Activated CD4-positive, alpha-beta T cell treated with anti-CD3 and anti-CD28 coated beads, Interleukin-2, amount 10 ng/mL, durations not matched to agents 24 days and 14 days (primary cell): ENCODE measurements at places on chromosomes 3 and 15. TPM values are rescaled to one million over a fixed set of nuclear protein-coding genes. Genes with fewer than 3 reads are reported as not detected.
A peak's percentile ranks its signal among the peaks of the same experiment; 100 is the strongest.

GRCh38 chr15:101050623-101051290 is 131.6 kb downstream of the LRRK1 start:
- DNase-seq = no peak

DNA sequence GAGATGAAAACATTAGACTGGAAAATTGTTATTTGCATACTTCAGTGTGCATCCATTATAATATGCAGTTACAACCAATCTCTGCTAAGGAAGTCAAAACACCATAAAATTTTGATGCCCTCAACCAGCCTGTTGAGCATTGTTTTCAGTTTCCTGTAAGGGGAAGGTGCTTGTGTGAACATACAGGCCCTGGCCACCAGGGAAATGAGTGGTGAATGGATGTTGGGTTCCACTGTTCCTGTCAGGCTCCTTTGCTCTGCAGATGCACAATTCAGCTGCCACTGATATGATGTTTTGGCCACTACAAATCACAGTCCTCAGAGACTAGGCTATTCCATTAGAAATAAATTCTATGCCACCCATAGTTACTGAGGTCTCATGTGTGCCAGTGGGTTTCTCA is 184.6 kb downstream of the SYNPR start:
- no peak for DNase-seq

- DNase-seq = no peak
Measured at GRCh38 chr15:88218557-88219221, 37.9 kb downstream of the NTRK3 start.

DNA sequence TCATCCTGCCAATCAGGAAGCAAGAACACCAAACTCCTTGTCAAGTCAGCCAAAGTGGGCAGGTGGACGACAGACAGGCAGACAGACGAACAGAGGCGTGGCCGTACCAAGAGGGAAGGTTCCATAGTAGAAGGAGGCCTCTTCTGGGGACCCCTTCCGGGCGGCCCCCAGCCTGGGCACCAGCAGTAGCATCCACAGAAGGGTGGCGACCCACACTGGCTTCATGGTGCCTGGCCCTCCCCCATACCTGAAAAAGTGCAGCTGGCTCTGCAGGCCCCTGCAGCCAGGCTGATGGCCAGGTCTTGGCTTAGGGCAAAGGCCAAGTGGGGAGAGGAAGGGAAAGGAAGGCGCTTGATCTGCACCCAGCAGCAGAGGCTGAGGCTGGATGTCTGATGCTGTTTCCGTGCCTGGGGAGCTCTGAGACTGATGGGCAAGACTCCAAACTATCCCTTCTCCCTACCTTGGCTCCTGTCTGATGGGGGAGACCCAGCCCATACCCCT is 607 bp downstream of the LCTL start:
- DNase-seq = no peak

GRCh38 chr3:71384837-71385716 is 198.5 kb downstream of the FOXP1 start:
- no peak for DNase-seq

GRCh38 chr3:12155828-12156227 is 2.9 kb downstream of the TIMP4 start:
- no peak for DNase-seq

- DNase-seq = no peak
Measured at GRCh38 chr3:64437131-64437530, 211.9 kb upstream of the PRICKLE2 start.

DNA sequence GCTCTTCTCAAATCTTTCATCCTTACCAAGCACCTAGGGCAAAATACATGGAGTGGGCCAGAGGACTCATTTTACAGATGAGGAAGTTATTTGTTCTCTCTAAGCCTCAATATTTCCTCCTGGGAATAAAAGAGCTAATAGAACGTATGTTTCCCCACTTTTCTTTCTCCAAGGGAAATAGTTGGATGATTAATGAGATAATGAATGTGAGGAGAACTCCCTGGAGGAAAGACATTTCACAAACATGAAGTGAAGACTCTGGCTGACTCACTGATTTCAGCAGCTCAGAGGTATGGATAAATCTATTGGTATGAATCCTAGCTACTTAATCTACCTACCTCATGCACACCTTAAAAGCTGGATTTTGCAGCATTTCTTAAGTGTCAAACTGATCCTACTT is 98.4 kb downstream of the ECT2 start:
- no peak for DNase-seq

DNA sequence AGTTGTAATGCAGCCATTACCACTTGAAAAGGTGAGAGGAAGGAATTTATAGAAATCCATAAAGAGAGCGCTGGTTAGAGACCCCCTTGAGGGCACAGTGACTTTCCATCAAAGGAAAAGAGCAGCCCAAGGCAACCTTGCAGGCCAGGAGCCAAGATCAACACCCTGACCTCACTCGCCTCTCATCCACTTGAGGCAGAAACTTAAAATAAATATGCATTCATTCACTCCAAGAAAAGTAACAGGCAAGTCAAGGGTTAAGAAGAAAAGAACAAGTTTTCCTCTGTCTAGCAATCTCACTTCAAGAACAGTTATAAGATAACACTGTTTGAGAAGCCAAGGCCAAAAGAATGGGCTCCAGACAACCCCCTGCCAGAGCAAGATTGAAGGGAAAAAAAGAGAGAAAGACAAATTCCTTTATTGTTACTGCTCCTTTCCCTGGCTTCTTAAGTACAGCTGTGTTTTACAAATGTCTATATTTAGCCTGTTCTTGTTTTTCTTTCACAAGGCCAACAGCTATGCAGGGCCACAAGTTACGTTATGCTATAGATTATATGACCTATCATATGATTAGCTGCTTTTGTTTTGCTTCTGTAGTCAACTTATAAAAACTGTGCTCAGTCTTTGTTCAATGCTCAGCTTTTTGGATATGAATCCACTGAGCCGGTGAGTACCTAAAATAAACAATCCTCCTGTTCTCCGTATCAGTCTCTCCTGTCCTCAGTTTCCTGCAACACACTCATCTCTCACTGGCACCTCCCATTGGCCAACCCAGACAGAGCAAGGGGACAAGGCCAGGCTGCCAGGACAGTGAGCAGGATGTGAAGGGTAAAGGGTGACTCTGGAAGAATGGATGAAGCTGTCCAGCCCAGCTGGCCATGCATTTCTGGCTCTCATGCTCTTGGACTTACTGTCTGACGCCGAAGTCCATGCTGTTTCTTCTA is 15.8 kb upstream of the SSUH2 start:
- DNase-seq = no peak

- peak; percentile 64 for DNase-seq
Measured at GRCh38 chr3:140736863-140737460, 59.1 kb downstream of the TRIM42 start.

DNA sequence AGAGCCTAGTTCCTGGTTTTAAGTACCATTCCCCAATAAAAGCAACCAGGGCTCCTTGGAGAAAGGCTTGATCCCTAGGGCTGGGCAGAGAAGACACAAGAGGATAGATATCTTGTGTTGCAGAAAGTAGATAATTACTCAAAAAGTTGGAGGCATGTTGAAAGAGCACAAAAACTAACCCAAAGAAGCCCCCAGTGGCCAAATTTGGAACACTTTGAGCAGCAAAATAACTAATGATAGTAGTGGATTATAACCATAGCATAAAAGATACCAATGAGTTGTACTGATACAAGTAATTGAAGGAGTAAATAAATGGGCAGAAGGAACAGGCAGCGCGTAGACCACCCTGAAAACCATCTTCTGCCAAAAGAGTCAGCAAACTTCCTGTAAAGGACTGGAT is 12.0 kb downstream of the EXOSC7 start:
- peak; percentile 68 for DNase-seq

DNA sequence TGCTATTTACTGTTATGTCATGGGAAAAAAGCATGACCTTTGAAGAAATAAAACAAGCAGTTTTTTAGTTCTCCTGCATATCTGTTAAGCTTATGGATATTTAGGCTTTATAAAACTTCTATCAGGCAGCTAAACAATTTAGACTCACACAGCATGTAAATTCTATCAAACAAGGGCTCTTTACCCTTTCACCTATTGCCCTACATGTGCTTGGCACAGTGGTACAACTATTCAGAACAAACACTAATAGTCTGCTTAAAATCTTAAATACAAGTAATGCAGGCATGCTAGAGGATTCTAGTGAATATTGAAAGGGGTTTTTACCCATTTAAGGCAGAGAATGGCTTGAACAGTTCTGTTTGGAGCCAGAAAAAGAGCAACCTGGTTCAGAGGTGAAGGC is 23.4 kb upstream of the NANOGP8 start:
- no peak for DNase-seq

DNA sequence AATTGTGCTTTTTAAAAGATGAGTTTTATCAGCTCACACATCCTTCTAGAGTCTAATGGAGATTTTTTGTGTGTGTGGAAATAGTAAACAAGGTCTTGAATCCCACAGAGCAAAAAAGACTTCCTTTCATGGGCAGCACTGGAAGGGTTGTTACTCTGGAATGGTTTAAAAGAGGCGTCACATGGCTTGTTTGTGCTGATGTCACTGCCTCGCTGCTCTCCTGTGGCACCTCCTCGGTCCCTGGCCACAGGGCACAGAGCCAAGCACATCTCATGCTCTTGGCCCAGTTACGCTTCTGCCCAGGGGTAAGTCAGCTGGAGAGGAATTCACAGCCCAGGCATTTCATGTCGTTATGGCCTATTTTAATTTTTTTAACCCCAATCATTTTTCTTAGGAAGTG is 53.2 kb downstream of the PGPEP1L start:
- no peak for DNase-seq

DNA sequence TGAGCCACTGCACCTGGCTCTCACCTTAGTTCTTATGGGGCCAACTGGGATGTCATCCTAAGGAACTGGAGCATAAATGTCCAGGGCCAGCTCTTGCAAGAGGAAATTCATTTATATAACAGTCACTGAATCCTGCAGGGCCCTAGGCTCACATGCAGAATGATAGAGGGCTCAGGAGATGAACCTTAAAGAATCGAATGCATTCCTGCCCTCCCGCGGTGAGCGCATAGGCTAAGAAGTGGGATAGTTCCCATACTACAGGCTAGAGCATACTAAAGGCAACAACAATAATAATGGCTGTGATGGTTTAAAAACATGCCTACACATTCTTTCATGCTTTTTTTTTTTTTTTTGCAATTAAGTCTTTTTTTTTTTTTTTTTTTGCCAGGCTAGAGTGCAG is 17.1 kb upstream of the CSRNP1 start:
- DNase-seq = no peak

DNA sequence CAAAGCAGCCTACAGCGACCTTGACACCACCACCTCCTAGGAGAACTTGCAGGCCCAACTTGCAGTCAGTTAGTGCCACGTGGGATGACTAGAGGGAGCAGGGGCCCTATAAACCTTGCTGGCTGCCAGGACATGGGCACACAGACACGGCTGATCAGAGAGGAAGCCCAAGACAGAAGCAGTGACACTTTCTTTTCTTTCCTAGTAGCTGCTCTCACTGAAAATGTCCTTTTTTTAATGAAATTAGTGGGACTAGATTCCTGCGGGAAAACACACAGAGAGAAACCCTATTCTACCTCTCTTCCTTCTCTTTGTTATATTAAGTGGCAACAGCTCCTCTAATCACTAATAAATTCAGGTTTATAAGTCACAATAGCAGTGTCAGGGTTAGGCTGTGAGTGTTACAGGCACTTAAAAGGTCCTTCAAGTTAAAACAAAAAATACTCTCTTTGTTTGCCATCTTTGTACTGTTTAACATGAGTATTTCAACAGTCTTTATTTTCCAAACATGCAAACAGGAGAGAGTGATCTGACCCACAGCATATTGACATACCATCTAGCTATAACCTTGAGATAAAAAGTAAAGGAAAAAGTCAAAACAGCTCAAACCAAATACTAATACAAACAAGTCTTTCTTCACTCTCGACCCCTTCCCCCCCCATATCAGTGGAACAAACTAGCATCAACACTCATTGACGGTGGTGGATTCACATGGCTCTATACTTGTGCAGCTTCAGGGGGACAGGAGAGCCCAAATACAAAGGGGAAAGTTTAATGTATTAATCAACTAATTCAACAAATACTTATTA is 2.1 kb upstream of the TMEM212 start:
- no peak for DNase-seq

DNA sequence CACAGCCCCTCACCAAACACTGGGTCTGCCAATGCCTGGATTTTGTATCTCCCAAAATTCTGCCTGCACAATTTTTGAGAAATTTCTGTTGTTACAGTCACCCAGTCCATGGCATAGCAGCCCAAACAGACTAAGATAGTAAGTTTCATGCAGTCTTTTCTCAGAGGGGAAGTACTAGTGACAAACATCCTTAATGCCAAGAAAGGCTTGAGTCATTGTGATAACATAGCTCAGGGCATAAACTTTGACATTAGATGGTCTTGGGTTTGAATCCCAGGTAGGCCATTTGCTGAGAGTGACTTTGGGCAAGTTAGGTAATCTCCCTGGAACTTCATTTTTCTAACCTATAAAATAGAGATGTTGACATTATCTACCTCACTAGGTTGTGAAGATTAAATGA is 36.1 kb upstream of the PFN2 start:
- no peak for DNase-seq

GRCh38 chr3:187735837-187736236 is 9.4 kb downstream of the BCL6 start:
- no peak for DNase-seq

DNA sequence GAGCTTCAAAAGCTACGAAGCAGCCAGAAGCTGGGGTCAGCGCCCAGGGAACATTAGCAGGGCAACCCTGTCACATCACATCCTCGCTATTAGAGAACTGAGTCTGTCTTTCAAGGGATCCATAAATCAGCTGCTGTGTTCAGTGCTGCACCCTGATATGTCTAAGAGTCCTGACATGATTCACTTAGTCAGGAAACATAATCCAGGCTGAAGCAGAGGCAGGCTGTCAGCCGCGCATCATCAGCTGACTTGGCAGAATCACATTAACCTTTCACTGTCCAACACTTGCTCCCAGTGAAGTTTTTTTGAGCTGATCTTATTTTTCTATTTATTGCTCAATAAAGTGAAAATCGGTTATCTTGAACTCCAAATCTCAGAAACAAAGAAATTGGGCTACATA is 23.5 kb downstream of the MYH15 start:
- no peak for DNase-seq

- no peak for DNase-seq
Measured at GRCh38 chr3:50806806-50807205, 132.1 kb downstream of the DOCK3 start.

- no peak for DNase-seq
Measured at GRCh38 chr15:62953021-62953420, 89.5 kb upstream of the TPM1 start.

- DNase-seq = no peak
Measured at GRCh38 chr3:42960786-42961185, 18.3 kb upstream of the GASK1A start.

- no peak for DNase-seq
Measured at GRCh38 chr3:152203652-152204051, 65.1 kb upstream of the MBNL1 start.

GRCh38 chr15:81303244-81304225 is 20.4 kb downstream of the STARD5 start:
- DNase-seq = peak; percentile 69

GRCh38 chr3:123015596-123015995 is 12.0 kb downstream of the SEMA5B start:
- DNase-seq = no peak

- DNase-seq = peak; percentile 61
Measured at GRCh38 chr15:99564221-99565048, 1.3 kb upstream of the MEF2A start.

Gene LDHAL6B
- not detected in 2 replicates for total RNA-seq

Gene PCSK6
- total RNA-seq = 4.7 and 5.4 TPM in 2 replicates

Gene CFAP100
- total RNA-seq = not detected in 2 replicates

Gene MFN1
- total RNA-seq = 36.2 and 37.0 TPM in 2 replicates

Gene COLQ
- 1.7 TPM in 2 replicates for total RNA-seq

Gene CPLX3
- total RNA-seq = 0.09 TPM in 2 replicates

Gene TGM5
- total RNA-seq = 0.07 TPM in 1 of 2 replicates, not detected in the other

Gene GTF2A2
- total RNA-seq = 192 and 200 TPM in 2 replicates

Gene LIPC
- 0.80 and 0.93 TPM in 2 replicates for total RNA-seq

Gene GALNT15
- not detected in 2 replicates for total RNA-seq

Gene POTEB
- not detected in 2 replicates for total RNA-seq
